T47D (cell line): ENCODE measurements at places on chromosomes 2 and 18.

DNA sequence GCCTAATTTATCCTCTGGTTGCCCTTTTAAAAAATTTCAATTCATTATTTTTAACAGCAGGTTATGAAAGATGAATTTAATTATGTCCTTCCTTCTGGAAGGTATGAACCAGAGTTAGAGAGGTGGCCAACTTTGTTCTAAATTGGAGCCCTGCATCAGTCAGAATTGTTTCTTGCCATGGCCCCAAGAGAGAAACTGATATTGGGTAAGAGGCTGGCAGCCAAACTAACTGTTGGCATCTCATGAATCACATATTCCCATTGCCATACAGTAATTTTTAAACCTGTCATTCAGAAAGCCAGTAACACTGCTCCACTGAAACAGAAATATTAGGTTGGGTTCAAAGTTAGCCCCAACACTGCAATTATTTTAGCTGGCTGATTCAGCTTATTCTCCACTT is 67.4 kb downstream of the SMAD2 start:
- no peak for DNase-seq

DNA sequence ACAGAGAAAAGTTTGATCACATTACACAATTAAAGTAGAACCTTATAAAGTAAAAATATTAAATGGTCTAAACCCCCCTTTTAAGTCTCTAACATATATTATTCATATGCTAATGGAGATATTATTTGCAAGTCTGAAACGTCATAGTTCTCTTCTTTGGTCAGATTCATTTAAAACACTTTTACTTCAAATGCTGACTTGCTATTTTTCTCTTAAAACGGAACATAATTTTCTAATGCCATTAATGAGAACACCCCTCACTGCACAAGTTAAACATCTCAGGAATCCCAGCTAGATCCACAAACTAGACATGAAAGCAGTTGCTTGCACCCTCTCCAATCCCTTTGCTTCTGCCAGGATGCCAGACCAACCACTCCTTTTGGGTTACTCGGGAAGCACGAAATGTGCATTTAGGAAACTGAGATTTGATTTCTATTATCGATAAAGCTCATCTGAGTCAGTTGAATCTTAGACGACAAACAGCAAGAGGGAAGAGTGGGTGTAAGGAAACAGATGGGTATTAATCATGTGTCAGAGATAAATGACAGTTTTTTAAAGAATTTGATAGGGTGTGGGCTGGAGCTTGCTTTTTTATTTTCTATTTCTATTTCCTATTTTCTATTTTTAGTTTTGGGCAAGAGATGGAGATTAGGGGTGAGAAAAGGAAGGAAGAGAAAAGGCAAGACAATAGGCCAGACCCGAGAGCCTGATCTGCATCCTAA is 1.5 kb downstream of the ADD2 start:
- DNase-seq, result no peak

GRCh38 chr2:120758181-120759144 is 22.8 kb downstream of the GLI2 start:
- DNase-seq, result no peak

GRCh38 chr2:95007822-95008221 is 17.7 kb upstream of the MAL start:
- DNase-seq, result no peak

- DNase-seq, result no peak
Measured at GRCh38 chr2:191190861-191191552, 40.2 kb upstream of the STAT4 start.

DNA sequence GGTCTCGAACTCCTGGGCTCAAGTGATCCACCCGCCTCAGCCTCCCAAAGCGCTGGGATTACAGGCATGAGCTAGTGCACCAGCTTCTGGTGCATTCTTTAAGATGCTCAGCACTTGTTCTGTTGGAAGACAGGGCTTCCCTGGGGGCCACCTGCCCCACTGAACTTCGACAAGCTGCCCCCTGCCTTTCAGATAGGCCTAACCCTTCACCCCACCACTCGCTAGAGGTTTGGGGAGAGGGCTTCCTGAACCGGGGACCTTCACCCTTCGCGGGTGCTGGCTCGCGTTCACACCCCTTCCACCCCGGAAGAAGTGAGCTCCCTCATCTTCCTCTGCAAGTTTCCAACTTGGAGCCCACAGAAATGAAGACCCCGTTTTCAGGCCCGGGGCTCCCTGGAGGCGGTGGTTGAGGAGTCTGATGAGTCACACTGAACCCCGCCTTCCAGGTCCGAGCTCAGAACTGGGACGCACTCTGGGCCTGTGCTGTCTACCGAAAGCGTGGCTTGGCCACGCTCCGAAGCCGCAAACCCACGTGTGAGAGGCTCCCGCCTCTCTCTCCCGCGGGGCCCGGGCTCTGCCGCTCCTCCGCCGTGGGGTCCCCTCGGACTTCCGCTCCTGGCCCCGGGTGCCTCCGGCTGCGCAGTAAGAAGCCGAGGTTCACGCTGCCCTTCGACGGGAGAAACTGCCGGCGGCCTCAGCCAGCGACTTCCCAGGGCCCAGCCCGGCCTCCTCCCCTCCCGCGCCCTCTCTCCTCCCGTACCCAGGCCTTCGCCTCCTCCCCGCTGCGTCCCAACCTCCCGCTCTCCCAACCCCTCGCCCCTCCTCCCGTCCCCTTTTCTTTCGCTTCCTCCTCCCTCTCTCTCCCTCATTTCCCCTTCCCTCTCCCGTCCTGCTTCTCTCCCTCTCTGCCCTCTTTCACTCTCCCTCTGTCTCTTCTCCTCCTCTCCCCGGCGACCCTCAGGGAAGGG is 47.5 kb upstream of the SP3 start:
- no peak for DNase-seq

- no peak for DNase-seq
Measured at GRCh38 chr2:178211460-178211859, 17.1 kb downstream of the OSBPL6 start.

DNA sequence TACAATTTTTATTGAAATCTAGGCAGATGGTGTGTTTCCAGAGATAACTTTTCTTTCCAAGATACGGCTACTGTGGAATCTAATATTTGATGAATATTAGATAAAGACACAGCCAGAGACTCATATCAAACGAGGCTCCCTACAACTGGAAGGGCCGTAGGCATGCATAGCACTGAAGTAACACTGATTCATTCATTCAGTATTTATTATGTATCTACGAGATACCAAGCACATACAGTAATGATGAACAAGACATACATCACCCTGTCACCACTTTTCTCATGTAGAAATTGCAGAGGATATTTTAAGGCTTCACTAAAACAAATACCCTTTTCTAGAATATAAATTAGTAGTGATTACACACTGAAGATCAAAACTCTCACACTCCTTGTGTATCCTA is 74.5 kb downstream of the KCTD18 start:
- DNase-seq, result no peak

- peak; percentile 63 for DNase-seq
Measured at GRCh38 chr2:237590272-237591140, at the start of gene RAB17. Gene RAB17 (minus strand): TSS chr2:237590734. CDS start chr2:237586154, 4,580 bp downstream.

DNA sequence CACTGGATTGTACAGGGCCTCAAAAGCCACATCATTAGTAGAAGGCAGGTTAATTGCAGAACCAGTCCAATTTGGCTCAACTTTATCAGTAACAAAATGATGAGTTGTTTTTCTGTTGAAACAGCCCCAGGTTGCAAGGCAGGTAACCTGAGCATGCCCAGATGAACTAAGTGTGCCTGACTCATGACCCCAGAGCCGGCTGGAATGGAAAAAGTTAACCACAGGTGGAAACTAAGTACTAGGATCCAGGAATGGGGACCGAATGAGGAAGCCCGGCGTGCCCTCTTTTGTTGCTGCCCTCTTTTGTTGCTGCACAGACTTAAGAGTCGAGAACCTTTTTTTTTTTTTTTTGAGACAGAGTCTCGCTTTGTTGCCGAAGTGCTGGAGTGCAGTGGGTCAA is 79.5 kb upstream of the YWHAQ start:
- no peak for DNase-seq

- DNase-seq, result no peak
Measured at GRCh38 chr2:37632310-37632709, 39.1 kb downstream of the CDC42EP3 start.

DNA sequence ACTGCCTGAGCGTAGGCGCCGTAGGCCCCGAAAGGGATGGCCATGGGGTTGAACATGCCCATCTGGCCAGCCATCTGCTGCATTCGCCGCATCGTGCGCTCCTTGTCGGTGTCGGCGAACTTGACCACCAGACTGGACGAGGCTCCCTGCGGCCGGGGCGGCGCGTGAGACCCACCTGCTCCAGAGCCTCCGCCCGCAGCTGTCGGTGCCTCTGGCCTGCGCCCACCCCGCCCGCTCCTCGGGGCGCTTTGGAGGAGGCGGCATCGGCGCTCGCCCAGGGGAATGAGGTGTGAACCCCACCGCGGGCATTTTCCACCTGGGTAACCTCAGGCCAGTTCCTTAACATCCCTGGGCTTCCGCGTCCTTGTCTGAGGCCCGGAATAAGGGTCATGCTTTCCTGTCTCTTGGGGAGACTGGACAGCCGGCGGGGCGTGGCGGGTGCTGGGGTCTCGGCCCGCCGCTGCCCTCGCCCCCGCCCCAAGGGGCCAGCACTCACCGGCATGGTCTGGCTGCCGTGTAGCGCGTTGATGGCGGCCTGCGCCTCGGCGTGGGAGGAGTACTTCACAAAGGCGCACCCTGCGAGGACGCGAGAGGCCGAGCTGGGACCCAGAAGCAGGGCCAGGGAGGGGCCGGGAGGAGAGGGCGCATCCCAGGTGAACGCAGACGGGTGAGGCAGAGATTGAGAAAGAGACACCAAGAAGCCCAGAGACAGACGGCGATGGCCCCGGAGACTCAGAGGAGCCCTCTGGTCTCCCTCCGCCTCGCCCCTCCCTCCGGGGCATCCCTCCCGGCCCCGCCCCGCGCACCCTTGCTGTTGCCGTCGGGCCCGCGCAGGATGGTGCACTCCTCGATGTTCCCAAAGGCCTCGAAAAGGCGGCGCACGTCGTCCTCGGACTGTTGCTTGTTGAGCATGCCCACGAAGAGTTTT is 291.0 kb downstream of the CELF4 start:
- DNase-seq, result no peak

DNA sequence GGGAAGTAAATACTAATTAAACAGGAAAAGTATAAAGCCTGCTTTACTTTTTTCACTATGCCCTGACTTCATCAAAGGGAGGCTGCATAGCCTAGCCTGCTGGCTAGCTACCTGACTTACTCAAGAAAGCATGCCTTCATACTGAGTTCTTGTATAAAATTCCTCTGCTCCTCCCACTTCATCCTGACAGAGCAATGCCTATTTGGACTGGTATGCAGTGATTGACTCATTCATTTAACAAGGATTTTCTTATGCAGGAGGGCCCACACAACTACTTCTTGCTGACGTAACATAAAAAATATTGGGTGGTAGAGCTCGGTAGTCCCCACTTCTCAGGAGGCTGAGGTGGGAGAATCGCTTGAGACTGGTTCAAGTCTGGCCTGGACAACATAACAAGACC is 70.5 kb downstream of the PRPF40A start:
- DNase-seq, result no peak

DNA sequence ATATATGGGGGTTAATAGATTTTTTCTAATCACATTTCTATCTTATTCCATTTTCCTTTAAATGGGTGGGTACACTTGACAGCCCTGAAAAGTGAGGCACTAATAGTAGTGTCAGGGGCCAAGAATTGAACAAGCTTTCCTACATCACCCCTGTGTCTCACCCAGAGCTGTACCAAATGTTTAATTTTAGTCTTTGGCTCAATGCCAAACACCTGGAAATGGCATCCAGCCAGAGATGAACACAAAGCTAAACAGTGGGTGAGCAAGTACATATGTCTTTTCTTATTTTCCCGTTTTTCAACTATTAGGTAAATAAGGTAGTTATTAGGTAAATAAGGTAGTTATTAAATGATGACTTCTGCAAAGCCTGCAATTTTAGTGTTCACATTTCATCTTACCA is 276.3 kb upstream of the ERBB4 start:
- DNase-seq, result no peak

GRCh38 chr2:157784169-157784822 is 91.8 kb downstream of the ACVR1 start:
- no peak for DNase-seq

GRCh38 chr2:120241684-120242083 is 11.0 kb upstream of the RALB start:
- no peak for DNase-seq

DNA sequence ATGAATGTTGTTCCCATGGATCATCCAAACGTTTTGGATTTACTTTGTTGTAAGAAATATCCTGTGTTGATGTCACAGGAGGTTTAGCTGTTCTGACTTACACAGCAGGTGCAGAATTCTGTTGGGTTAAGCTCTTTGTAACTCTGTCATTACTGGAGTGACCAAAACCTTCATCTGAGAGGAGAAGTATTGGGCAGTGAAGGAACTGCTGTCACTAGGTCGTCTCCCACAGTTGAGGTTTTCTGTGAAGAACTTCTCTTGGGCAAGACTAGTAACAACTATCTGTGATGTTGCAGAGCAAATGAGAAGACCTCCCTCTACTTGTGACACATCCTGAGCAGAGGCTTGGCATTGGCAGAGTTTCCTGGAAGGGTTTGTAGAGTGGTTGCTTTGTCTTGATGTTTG is 2.9 kb downstream of the SPTBN1 start:
- DNase-seq, result no peak

GRCh38 chr2:144281476-144281875 is 238.4 kb downstream of the ZEB2 start:
- no peak for DNase-seq

DNA sequence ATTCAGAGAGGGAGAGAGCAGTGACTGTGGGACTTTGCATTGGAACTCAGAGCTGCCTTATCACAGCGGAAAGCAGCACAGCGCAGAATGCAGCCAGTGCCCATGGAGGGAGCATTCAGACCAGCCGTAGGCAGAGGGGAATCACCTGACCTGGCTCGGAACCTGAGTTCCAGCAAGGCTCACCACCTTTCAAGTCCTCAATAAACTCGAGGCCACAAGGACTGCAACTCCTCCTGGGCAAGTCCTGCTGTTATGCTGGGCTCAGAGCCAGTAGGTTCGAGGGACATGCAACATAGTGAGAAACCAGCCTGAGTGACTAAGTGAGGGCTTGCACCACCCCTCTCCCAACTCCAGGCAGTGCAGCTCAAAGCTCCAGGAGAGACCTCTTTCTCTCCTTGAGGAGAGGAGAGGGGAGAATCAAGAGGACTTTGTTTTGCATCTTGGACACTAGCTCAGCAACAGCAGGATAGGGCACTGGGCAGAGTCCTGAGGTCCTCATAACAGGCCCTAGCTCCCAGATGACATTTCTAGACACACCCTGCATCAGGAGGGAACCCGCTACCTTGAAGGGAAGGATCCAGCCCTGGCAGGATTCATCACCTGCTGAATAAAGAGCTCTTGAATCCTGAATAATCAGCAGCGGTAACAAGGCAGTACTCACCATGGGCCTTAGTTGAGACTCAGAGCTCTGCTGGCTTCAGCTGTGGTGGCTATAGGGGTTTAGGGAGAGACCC is 136.8 kb upstream of the OTOS start:
- no peak for DNase-seq

GRCh38 chr2:169928463-169928864 is 101.2 kb downstream of the UBR3 start:
- DNase-seq, result peak; percentile 49

- DNase-seq, result no peak
Measured at GRCh38 chr2:197891897-197892442, 87.6 kb downstream of the PLCL1 start.
